Right renal cortex interstitium (tissue), 3 donors: ENCODE measurements at places on chromosomes 5 and 9.

- no peak for DNase-seq
Observed at GRCh38 chr5:168675883-168676408, 96.8 kb upstream of the PANK3 start.

DNA sequence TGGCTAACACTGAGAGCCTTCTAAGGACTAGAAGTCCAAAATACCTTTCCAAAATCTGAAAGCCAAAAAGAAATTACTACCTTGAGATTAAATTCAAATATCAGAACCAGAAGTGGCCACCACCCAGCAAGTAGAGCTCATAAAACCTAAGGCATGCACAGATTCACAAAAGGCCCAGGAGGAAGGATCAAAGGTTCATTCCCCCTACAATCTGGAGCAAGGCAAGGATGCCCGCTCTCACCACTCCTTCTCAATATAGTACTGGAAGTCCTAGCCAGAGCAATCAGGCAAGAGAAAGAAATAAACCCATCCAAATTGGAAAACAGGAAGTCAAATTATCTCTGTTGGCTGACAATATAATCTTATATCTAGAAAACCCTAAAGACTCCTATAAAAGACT is 6.0 kb downstream of the RASEF start:
- no peak for DNase-seq

GRCh38 chr5:74888117-74888516 is 21.9 kb upstream of the FAM169A start:
- no peak for DNase-seq

DNA sequence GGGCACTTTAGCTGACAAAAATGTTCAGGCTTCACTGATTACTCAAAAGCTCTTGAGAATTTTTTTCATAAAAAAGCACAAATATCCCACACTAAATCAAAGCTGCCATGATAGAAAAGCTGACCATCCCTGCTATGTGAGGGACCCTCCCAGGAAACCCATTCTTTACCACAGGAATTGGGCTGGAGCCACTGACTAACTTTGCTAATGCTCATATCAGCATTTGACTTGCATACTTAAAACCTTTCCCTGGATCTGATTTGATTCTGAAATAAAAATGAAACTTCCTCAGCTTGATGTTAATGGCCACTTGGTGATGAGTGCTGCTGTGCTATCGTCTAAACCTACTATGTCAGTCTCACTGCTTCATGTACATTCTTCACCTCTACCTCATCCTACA is 243.6 kb downstream of the PRELID2 start:
- DNase-seq = no peak

DNA sequence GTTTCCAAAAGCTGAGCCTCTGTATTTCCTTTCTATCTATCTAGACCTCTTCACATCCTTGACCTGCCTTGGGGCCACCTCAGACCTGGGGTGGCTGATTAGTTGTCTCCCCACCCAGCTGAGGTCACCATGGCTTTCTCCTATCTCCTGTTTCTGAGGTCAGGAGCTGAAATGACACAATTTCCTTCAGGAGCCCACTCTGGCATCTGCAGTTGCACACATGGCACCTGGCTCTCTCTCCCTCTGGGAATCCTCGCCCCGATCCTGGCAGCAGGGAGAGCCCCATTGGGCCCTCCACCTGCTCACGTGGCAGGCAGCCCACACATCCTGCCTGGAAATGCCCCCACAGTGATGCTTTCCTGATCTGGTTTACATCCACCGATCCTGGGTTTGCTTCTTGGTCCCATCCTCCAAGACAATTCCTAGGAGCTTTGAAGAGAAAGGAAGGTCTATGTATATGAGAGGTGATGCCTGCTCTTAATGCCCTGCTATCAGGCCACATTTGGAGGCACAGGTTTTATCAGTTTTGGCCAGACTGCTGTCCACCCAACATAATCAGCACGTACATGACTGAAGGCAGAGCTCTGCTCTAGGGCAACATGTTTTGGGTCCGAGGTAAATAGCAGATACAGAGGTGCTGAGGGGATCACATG is 53.7 kb downstream of the MARCHF3 start:
- DNase-seq = no peak

- DNase-seq = no peak
Observed at GRCh38 chr9:90598191-90598590, 44.4 kb downstream of the DIRAS2 start.

DNA sequence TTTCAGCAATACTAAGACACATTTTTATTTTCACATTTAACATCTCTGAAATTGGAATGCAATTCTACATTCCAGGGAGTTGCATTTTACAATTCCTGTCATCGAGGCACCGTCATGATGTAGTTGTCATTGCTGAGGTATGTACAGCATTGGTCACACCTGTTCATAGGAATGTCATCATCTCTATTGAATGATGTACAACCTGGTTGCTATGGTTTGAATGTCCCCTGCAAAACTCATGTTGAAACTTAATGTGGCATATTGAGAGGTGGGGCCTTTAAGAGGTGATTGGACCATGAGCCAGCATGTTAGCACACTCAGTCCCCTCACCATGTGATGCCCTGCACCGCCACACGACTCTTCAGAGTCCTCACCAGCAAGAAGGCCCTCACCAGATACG is 103.1 kb downstream of the CEMIP2 start:
- no peak for DNase-seq
